Endodermal cell (in vitro differentiated cells): ENCODE measurements at places on chromosomes 6 and 20. TPM values are rescaled to one million over a fixed set of nuclear protein-coding genes. Genes with fewer than 3 reads are reported as not detected.

GRCh38 chr6:45710304-45710821 is 305.3 kb downstream of the CLIC5 start:
- H3K4me3 ChIP-seq, result no peak overlapping the region
- H3K4me1 ChIP-seq, result no peaks in the 10 kb centered on the region
- no peak for DNase-seq
- H3K36me3 ChIP-seq, result no peaks in the 10 kb centered on the region

GRCh38 chr6:25389471-25389870 is 110.3 kb downstream of the CARMIL1 start:
- no peak for DNase-seq
- no peak overlapping the region for H3K27ac ChIP-seq
- no peaks in the 10 kb centered on the region for H3K36me3 ChIP-seq
- H3K4me3 ChIP-seq, result no peak overlapping the region
- H3K27me3 ChIP-seq, result no peaks in the 10 kb centered on the region

- no peaks in the 10 kb centered on the region for H3K36me3 ChIP-seq
- H3K4me1 ChIP-seq, result no peaks in the 10 kb centered on the region
- no peak overlapping the region for H3K4me3 ChIP-seq
- no peak for DNase-seq
Measured at GRCh38 chr6:101918471-101918870, 525.0 kb downstream of the GRIK2 start.

DNA sequence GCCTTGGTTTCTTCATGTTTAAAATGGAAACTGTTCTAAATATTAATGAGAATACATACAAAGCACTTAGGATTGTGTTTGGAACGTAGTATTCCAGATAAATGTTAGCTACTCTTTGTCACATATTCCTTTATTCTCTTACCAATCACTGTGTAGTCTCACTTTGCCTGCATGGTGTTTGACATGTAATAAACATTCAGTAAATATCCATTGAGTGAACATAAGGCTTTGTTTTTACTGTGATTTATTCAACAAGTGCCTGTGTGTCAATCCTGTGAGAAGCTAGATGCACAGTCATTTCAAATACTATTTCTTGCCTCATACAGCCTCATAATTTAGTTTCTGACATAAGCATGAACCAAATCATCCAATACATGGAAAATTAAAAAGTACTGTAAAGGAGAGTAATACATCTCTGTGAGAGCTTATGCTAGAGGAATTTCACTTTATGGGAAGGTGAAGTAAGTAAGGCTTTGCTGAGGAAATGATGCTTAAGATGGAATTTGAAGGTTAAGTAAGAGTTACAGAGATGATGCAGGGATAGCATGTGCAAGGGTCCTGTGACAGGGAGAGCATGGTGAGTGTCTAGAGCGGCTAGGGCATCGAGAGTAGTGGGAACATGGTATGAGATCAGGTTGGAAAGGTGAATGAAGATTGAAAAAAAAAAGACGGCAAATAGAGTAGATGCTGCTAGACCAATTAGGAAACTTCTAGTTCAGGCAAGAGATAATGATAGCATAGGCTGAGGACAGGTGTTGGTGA is 14.7 kb downstream of the PM20D2 start:
- no peak overlapping the region for H3K27ac ChIP-seq
- H3K4me3 ChIP-seq, result no peak overlapping the region
- no peaks in the 10 kb centered on the region for H3K27me3 ChIP-seq
- H3K36me3 ChIP-seq, result no peaks in the 10 kb centered on the region
- H3K4me1 ChIP-seq, result no peaks in the 10 kb centered on the region
- DNase-seq, result no peak

- no peaks in the 10 kb centered on the region for H3K36me3 ChIP-seq
- no peaks in the 10 kb centered on the region for H3K27me3 ChIP-seq
- H3K4me1 ChIP-seq, result peaks cover 8% of the 10 kb centered on the region
- H3K4me3 ChIP-seq, result no peak overlapping the region
Measured at GRCh38 chr6:147157930-147158329, 46.3 kb upstream of the STXBP5 start.

- H3K36me3 ChIP-seq, result no peaks in the 10 kb centered on the region
- no peak overlapping the region for H3K27ac ChIP-seq
- no peaks in the 10 kb centered on the region for H3K4me1 ChIP-seq
- H3K4me3 ChIP-seq, result no peak overlapping the region
Measured at GRCh38 chr20:61886721-61887595, 178.7 kb downstream of the TAF4 start.

DNA sequence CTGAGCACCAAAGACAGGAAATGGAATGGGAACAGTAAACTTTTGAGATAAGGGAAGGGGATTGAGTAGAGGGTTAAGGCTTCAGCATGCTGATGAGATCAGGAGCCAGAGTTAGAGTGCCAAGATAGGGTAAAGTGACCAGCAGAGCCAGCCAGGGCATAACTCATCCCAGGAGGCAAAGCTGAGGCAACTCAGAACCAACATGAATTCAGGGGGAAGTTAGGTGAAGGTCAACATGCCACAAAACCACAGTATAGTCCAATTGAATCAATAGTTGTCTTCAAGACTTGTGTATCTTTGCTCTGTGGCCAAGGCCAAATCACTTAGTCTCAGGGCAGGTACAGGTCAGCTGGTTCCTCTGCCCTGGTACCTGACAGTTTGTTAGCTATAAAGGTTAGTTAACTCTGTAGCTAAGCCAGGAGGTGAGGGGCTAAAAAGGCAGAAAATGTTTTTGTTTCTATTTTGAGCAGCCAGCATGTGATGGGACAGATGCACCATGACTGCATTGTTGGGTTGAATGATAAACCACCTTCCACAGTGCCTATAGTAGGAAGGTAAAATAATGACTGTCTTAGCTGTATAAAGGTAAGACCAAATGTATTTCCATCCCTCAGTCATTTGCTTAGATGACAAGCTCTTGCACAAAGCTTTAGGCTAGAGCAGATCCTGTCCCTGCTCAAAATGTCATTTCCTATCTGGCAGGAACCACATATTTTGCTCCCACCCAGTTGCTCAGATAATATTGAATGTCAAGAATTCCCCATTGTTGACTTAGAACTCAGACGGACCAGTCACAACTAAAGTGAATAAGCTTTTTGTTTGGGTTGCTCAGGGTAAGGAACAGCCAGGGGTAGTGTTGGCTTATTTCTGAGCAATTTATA is 15.8 kb downstream of the RNF8 start:
- no peaks in the 10 kb centered on the region for H3K27me3 ChIP-seq
- H3K4me3 ChIP-seq, result no peak overlapping the region

GRCh38 chr6:97114645-97115044 is 168.4 kb downstream of the MMS22L start:
- no peaks in the 10 kb centered on the region for H3K36me3 ChIP-seq
- no peak for DNase-seq
- H3K27ac ChIP-seq, result no peak overlapping the region
- no peaks in the 10 kb centered on the region for H3K27me3 ChIP-seq
- H3K4me3 ChIP-seq, result no peak overlapping the region

DNA sequence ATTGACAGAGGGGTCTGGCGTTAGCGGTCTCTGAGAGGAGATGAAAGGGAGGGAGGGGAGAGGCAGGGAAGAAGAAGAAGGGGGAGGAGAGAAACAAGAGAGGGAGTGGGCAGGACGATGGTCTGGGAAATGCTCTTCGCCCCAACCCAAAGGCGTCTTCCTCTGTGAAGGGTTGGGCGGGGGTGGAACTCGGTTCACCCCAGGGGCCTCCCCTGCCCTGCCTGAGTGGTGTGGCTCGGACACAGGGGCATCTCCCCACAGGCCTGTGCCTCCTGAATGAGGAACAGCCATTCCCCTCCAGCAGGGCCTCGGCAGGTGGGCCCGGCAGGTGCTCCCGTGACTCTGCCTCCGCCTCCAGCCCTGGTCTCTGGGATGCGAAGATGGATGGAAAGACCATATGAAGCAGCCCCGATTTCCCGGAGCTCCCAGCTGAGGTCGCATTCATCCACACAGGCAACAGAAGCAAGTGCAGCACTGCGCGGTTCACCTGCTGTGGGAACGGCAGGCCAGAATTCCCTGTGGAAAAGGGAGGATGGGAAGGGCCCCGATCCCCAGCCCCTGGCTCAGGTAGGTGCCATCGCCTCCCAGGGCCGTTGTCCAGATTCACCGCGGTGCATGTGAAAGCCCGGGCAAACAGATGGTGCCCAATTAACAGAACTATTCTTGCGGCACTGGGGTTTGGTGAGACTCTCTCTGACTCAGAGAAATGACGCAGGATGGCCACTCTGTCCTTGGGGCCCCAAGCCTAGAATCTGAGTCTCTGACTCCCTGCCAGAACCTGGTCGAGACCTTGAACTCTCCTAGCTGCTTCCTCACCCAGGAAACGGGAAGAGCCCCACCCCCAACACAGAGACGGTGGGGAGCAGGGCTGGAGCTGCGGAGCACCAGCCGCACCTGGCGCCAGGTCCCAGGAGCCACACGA is 29.4 kb upstream of the RPS6KA2 start:
- H3K4me1 ChIP-seq, result peaks cover 7% of the 10 kb centered on the region
- DNase-seq, result peak; percentile 66
- H3K4me3 ChIP-seq, result no peak overlapping the region
- H3K36me3 ChIP-seq, result no peaks in the 10 kb centered on the region
- no peak overlapping the region for H3K27ac ChIP-seq

- DNase-seq, result peak; percentile 44
- no peaks in the 10 kb centered on the region for H3K36me3 ChIP-seq
- peaks cover 11% of the 10 kb centered on the region for H3K4me1 ChIP-seq
- peak overlapping the region; percentile 2 for H3K27ac ChIP-seq
- no peak overlapping the region for H3K4me3 ChIP-seq
Measured at GRCh38 chr6:97917369-97917768, 634.4 kb upstream of the MMS22L start.

GRCh38 chr6:10310826-10311225 is 104.0 kb downstream of the TFAP2A start:
- peaks cover 4% of the 10 kb centered on the region for H3K4me1 ChIP-seq
- no peak overlapping the region for H3K4me3 ChIP-seq
- H3K27ac ChIP-seq, result no peak overlapping the region
- H3K36me3 ChIP-seq, result no peaks in the 10 kb centered on the region
- DNase-seq, result no peak

DNA sequence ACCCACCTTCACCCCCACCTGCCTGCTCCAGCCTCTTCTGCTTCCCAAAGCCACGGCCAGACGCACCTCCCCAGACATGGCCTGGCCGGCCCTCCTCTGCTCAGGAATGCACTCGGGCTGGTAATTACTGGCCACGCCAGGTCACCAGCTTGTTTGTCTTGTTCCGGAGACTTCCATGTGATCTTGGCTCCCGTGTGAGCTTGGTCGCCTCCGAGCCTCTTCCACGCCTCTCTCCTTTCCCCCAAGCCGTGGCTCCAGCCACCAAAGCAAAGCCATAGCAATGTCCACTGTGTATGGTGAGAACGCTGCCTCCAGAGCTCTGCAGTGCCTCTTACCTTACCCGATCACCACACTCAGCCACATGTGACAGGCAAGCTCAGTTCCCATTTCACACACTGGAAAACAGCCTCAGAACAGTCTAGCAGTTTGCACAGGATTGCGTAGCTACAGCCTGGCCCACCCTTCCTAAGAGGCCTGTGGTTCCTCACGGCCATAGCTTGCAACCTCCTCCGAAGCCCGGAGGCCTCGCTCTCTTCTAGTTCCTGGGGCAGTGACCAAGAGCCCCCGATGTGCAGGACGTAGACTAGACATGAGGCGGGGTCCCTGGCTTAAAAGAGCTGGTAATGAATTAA is 48.1 kb upstream of the AFDN start:
- DNase-seq, result no peak
- H3K4me3 ChIP-seq, result no peak overlapping the region
- no peak overlapping the region for H3K27ac ChIP-seq
- H3K36me3 ChIP-seq, result no peaks in the 10 kb centered on the region

DNA sequence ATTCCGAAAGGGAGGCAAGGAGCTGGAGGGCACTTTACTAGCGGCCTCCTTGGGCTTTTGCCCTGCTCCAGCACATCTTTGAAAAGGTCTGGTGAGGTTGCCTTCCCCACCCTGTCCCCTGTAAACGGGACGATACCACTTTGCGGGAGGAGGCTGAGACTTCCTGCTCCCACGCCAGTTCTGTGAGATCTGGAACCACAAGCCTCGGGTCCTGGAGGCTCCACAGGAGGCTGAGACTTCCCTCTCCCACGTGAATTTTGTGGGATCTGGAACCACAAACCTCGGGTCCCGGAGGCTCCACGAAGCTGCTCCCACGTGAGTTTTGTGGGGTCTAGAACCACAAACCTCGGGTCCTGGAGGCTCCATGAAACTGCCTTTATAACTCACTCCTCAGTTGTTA is 209.3 kb downstream of the DLL1 start:
- H3K36me3 ChIP-seq, result no peaks in the 10 kb centered on the region
- no peaks in the 10 kb centered on the region for H3K4me1 ChIP-seq
- H3K4me3 ChIP-seq, result no peak overlapping the region
- H3K27ac ChIP-seq, result no peak overlapping the region

GRCh38 chr20:38957235-38957876 is 4.8 kb upstream of the DHX35 start:
- no peak overlapping the region for H3K4me3 ChIP-seq
- DNase-seq, result no peak
- no peak overlapping the region for H3K27ac ChIP-seq
- no peaks in the 10 kb centered on the region for H3K27me3 ChIP-seq
- H3K36me3 ChIP-seq, result peaks cover 19% of the 10 kb centered on the region

DNA sequence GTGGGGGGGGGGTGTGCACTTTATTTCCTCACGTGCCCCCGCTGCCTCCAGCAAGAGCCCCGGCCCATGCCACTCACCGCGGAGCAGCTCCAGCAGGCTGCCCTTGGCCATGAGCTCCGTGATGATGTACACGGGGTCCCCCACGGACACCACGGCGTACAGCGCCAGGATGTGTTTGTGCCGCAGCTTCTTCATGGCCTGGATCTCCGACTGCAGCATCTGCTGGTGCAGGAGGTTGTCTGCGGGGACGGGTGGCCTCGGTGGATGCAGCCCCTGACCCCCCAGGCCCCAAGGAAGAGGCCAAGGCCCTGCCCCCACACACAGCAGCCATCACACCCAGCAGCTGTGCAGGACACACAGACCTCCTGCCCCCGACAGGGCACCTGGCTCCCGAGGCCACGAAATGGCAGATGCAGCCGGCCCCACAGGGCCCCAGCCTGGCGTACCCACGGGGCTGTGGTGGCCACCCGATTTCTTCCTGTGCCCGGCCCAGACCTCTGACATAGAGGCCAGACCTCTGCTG is 4.7 kb downstream of the PTK6 start:
- no peak overlapping the region for H3K27ac ChIP-seq
- H3K4me1 ChIP-seq, result no peaks in the 10 kb centered on the region
- H3K4me3 ChIP-seq, result no peak overlapping the region
- H3K27me3 ChIP-seq, result no peaks in the 10 kb centered on the region

The RNF182 gene
- 2.6 to 5.2 TPM (median 2.8 TPM) in 3 replicates for total RNA-seq

The PEX3 gene
- 8.5 to 30.0 TPM (median 10.0 TPM) in 3 replicates for total RNA-seq

The DEFB124 gene
- total RNA-seq, result not detected in 3 replicates

The RING1 gene
- total RNA-seq, result 24.1 to 34.0 TPM (median 31.0 TPM) in 3 replicates

The RIPPLY2 gene
- total RNA-seq, result 0.07 and 0.36 TPM in 2 replicates

The APCDD1L gene
- total RNA-seq, result 6.4 and 7.8 TPM in 2 replicates
